ENCODE measurements at places on chromosomes 3 and 15.
A peak's percentile ranks its signal among the peaks of the same experiment; 100 is the strongest.

GRCh38 chr3:148866261-148866660 lies 1.2 kb downstream of the CPA3 start:
- DNase-seq, result peak; percentile 85

- no peak for DNase-seq
These were observed 48.0 kb downstream of the CTNNB1 start for GRCh38 chr3:41247055-41248004.

- DNase-seq, result no peak
These were observed 11.3 kb upstream of the TRANK1 start for GRCh38 chr3:36956155-36956554.

GRCh38 chr3:82144811-82145210 lies 383.4 kb upstream of the GBE1 start:
- DNase-seq, result no peak

DNA sequence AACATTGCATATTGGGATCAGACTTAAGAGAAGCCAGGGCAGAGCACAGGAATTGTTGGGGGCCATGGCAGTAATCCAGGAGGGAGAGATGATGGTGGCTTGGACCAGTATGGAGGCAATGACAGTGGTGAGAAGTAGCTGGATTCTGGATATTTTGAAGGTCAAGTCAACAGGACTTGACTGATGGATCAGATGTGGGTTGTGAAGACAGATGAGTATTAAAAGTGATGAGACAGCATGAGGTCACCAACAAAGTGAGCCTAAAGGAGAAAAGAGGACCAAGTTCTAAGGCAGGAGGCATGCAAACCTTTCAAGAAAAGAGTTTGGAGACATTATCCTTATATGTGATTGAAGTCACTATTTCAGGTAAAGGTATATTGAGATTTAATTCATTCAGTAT lies 56.6 kb upstream of the TIPARP start:
- DNase-seq, result no peak

DNA sequence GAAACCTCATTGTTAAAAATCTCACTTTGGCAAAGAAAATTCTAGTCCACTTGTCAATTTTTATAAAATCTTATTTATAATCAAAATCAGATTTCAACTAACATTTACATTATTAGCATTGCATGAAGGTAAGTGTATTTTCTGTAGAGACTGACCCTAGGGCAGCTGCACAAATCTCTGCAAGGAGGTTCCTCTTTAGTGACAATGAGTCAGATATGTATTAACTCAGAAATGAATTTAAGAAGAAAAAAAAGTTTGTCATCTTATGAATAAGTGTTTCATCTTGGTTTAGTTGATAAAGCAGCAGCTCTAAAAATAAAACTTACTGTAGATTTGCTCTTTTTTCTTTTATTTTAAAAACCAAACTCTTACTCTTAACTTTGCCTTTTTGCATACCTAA lies 9.0 kb upstream of the GNB4 start:
- DNase-seq, result no peak

GRCh38 chr3:133799794-133800585 lies 5.6 kb upstream of the SRPRB start:
- DNase-seq, result no peak

- DNase-seq, result no peak
These were observed 17.3 kb downstream of the CD200 start for GRCh38 chr3:112350018-112350810.

DNA sequence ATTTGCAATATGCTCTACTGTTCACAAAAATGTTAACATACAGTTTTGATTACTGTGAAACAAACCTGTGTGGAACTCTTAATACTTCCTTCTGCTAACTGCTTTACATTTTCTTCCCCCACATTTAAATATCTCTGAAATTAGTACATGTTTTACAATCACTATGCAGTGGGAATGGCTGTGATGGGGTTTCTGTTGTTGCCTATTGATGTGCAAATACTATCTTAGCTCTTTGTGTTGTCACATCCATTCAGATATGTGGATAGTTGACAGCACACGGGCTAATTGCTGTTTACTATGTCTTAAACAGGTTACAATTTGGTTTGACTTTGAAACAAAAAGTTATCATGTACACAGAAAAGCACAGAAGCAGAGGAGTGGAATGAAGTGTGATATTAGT lies 95.8 kb upstream of the CCNL1 start:
- DNase-seq, result no peak

- DNase-seq, result no peak
These were observed 342.2 kb downstream of the FOXP1 start for GRCh38 chr3:71241246-71241901.

DNA sequence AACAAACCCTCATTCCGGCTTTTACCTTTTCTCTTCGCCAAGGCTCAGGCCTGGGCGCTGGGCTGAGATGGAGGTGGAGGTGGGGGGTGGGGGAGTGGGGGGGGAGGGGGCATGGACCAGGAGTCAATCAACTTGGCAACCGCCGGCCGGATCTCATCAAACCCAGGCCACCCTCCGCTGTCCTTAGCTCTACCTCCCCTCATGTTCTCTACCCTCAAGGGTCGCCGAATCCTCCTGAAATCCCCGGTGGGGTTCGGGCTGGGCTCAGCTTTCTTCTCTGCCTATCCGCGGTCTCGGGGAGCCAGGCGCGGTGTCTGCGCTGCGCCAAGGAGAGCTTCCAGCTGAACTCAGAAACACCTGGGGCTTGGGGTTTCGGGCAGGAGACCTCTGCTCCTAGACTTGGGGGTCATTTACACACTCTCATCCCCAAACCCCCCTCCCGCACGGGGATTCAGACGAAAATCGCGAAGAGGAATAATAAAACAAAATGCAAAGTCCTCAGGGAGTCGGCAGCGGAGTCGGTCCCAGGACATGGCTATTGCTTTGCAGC lies 2.5 kb downstream of the ONECUT1 start:
- DNase-seq, result no peak

GRCh38 chr15:86852741-86853140 lies 773.1 kb downstream of the AGBL1 start:
- no peak for DNase-seq

GRCh38 chr3:128483657-128484403 lies 9.2 kb downstream of the GATA2 start:
- no peak for DNase-seq

DNA sequence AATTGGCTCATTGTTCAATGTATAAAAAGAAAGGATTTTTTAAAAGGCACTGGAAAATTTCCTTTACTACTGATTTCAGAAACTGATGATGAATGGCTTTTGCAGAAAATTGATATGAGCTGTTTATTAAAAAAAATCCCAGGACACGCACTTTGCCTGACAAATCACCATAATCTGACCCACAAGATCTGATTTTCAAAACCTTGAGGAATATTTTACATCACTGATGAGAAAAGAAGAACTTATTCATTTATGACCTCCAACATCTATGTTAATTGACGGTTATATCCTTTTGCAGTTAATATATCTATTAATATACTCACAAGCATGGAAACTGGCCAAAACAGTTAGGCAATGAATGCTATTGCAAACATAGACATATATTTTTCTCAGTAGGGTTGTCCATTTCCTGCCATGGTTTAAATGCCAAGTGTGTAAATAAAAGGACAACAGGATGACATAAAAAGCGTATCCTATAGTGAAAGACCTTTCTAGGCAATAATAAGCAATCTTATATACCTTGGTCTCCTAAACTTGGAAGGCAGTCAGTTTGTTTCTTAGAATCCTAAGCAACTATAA lies 109.7 kb upstream of the SLC7A14 start:
- no peak for DNase-seq

DNA sequence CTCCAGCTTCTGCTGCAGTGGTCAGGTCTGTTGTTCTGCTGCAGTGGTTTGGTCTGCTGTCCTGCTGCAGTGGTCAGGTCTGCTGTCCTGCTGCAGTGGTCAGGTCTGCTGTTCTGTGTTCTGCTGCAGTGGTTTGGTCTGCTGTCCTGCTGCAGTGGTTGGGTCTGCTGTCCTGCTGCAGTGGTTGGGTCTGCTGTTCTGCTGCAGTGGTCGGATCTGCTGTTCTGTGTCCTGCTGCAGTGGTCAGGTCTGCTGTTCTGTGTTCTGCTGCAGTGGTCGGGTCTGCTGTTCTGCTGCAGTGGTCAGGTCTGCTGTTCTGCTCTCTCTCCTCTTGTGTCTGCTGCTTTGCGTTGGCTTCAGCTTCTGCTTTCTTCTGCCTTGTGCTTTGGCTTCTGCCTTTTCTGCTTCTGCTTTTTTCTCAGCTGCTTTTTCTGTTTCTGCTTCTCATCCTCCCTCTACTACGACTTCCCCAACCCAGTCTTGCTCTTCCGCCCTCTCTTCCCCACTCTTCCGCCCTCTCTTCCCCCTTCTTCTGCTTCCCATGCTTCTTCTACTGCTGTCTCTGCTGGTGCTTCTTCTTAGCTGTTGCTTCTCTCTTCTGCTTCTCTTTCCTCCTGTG lies 50.7 kb downstream of the FAM43A start:
- DNase-seq, result no peak

DNA sequence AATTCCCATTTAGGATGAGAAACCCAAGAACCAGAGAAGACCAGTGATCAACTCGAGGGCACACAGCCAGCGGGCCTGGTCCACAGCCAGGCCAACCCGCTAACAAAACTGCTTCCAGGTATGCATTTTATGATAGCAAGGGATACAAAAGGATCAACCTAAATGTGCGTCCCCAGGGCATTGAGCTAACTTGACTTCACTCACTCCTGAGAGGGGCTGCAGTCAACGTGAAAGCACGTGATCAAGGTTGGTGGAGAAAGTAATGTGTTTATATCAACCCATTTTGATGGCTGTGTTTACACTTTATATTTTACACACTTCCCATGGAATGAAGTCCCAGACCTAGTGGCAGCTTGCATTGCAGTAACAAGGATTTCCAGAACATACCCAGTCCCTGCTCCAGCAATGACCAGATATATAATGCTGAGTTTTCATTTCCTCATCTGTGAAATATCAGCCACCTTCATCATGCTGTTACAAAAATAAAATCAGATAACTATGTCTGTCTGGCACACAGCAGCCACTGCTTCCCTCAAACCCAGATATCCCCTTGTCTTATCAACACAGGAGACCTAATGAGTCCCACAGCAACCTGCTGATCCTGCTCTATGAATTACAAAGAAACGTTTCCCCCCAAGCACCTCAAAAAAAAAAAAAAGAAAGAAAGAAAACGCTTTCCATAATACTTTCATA lies 2.0 kb downstream of the KLHL6 start:
- DNase-seq, result no peak

DNA sequence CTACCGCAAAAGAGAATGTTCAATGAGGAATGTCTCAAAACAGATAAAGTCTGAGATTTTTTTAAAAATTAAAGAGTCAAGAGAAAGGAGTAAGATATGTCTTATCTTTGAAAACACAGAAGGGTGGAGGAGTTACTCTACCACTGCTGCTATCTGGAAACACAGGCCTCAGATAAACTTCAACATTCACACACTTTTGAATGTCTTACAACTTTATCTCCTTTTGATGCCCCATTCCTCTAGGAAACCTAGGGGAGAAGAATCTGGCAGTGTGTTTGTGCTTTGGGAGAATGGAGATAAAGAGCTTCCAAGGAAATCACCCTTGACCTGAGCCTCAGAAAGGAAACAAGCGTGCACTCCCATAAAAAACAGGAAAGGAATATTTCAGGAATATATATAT lies 468.2 kb downstream of the PLOD2 start:
- no peak for DNase-seq

DNA sequence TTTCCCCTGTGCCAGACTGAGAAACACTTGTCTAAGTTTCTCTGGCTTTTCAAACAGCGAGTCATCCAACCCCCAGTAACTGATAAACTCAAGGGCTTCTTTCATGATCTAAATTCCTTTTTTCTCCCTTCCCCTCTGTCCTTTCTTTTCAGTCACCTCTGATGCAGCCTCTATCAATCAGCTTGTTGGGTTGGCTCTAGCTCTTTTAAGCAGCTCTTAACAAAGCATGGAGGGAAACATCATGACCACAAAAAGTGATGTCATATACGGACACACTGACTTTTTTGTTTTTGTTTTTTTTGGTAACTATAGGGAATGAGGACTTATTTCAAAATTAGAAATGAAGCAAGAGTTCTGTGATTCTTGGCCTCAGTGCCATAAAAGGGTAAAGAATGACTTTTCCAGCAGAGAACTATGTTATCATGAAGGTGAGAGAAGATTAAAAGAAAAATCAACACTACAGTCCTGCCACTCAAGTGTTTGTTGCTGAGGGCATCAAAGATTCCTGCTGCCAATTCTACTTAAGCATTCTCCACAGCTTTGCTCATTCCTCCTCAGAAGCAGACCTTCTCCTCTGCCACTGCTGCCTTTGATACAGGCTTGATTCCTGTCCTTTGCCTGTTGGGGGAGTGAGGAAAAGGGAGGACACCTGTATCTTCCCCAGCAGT lies 457.0 kb upstream of the ONECUT1 start:
- DNase-seq, result no peak

All from HS-27A (cell line).